ENCODE measurements at places on chromosomes 5 and 9.

DNA sequence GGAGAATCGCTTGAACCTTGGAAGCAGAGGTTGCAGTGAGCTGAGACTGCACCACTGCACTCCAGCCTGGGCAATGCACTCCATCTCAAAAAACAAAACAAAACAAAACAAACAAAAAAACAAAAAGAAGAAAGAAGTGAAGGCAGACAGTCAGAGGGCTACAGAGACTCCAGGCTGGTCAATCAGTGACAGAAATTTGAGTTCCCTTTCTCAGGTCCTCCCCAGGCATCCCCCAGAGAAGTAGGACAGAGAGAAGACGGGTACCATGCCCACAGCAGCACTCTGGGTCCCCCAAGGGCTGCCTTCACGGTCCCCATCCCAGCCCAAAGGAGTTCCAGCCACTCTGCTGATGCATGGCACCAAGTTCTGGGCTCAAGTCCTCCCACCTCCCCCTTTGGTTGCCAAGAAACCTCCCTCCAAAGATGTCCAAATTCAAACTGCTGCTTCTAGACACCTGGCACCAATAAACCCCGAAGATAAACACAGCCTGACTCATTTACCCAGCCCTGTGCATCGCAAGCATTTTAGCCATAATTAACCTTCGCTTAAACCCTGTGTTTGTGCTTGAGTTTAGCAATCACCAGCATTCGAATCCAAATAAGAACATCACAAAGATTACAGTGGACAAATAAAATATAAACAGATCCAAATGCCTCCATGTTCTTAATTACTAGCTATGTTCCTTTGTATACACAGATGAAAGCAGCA is 24.0 kb downstream of the SEMA4D start:
- no peak for DNase-seq

DNA sequence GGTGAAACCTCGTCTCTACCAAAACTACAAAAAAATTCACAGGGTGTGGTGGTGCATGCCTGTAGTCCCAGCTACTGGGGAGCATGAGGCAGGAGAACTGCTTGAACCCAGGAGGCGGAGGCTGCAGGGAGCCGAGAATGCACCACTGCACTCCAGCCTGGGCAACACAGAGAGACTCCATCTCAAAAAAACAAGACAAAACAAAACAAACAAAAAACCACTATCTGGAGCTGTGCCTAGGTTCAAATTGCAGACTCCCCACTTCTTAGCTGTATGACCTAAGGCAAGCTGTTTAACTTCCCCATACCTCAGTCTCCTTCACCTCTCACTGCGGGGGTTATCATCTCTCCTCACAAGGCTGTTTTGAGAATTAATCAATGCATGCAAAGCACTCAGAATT is 68.0 kb downstream of the MAPKAP1 start:
- no peak for DNase-seq

- no peak for DNase-seq
Measured at GRCh38 chr9:711761-712553, 129.5 kb upstream of the DMRT1 start.

DNA sequence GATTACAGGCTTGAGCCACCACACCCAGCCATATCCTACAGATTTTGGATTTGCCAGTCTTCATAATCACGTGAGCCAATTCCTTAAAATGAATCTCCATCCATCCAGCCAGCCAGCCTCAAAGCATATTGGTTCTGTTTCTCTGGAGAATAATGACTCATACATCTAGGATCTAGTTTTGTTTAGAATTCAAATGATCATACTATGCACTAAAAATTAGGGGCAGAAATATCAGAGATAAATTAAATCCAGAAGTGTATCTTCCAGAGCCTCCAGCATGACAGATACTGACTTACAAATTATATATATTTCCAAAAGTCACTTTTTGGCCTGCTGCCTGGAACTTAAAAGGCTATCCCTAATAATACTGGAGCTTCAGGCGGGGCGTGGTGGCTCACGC is 119.1 kb upstream of the NR5A1 start:
- no peak for DNase-seq

- DNase-seq = no peak
Measured at GRCh38 chr5:112201141-112201540, 217.9 kb downstream of the EPB41L4A start.

DNA sequence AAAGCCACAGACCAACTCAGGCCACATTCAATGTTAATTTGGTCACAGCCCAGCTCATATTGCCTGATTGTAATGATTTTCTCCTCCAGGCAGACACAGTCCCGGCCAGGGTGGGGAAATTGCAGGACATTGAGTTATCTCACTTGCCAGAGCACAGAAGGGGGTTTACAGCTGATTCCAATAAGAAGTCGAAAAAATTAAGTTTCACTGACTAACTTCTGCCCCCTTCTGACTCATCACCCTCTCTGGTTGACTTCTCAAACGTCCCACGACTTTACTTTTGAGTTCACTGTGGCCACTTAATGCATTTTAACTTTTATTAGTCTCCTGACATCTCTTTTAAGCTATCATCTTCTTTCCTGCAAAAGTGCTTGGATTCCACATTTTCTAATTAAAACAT is 321.4 kb upstream of the WWC1 start:
- DNase-seq = no peak

DNA sequence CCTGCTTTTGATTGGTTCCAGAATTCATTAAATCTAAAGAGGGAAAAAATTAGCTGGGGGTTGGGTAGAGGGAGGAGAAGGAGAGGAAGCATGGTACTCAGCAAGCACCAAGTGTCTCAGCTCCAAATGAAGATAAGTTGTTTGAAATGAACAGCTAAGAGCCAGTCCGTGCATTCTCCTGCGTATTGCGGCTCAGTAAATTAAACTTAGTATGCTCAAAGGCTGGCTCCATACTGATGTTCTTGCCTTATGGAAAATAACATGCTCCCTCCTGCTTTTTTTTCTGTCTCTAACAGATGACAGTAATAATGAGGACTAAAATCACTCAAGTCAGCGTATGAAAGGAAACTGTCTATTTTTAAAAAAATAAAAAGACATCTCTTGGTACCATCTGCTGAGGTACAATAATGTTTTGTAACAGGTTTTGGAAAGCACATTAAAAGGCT is 161.0 kb downstream of the SPATA31D1 start:
- no peak for DNase-seq

GRCh38 chr9:18922161-18922885 is 110.7 kb downstream of the SAXO1 start:
- no peak for DNase-seq

DNA sequence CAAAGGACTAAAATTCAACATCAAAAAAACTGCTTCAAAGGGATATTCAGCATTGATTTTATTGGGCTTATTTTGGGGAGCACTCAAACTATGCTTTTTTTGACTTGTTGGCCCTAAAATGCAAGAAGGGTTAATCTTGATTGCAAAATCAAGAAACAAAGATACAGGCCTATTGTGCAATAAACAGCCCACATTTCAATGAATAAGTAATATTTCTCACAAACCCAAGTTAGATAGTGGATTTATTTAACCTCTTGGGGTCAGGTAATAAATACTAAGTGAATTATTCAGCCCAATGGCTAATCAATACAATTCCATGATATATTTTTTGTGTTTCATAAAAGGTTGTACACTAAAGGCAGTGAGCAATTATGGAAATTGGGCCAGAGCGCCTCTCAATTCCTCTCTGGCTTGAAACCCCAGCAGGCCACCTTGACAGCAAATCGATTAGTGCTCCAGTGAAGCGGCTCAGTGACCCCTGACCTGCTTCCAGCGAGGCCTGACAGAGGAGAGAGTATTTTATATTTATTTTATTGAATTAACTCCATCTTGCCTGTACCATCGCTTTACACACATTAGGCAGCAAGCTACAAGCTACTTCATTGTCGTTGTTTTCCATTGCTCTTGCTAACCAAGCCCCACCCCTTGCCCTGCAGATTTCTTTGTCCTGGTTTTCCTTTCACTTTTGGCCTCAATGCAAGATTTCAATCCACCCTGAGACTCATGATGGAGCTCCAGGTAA is 65.5 kb downstream of the EBF1 start:
- DNase-seq = no peak

GRCh38 chr9:93009337-93010015 is 49.0 kb upstream of the SUSD3 start:
- no peak for DNase-seq

- DNase-seq = no peak
Measured at GRCh38 chr9:105257809-105258208, 13.4 kb downstream of the SLC44A1 start.

DNA sequence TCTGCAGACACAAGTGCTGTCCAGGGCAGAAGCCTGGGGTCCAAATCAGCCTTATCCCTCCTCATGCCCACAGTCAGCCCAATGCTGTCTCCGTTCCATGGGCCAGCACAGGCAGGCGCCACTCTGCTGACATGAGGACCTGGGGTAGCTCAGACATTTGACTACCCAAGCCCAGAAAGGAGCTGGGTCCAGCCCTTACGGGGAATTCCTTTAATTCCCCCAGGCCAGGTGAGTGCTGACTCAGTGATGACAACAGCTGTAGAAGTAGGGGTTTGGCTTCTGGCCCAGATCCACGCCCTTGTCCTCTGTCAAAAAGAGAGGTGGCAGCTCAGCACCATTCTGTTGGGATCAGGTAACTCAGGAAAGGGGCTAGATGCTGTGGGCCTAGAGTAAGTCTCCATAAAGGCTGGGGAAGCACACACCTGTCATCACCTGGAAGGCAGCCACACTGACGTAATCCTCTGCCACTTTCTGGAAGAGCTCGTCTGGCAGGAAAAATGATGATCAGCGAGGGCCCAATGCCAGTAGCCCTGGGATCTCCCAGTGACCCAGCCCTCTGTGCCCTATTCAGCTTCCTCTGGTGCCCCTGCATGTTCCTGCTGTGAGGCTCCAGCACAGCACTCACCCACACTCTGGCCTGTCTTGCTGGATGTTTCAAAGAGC is 1.9 kb downstream of the RAB24 start:
- DNase-seq = no peak

- DNase-seq = no peak
Measured at GRCh38 chr9:94758031-94758430, 31.5 kb downstream of the AOPEP start.

GRCh38 chr9:128723352-128723865 is 518 bp downstream of the ZDHHC12 start:
- DNase-seq = no peak

- DNase-seq = no peak
Measured at GRCh38 chr5:37839407-37840052, at the start of gene GDNF. Gene GDNF (minus strand): TSS chr5:37840041. CDS start chr5:37834796, 5,245 bp downstream.

DNA sequence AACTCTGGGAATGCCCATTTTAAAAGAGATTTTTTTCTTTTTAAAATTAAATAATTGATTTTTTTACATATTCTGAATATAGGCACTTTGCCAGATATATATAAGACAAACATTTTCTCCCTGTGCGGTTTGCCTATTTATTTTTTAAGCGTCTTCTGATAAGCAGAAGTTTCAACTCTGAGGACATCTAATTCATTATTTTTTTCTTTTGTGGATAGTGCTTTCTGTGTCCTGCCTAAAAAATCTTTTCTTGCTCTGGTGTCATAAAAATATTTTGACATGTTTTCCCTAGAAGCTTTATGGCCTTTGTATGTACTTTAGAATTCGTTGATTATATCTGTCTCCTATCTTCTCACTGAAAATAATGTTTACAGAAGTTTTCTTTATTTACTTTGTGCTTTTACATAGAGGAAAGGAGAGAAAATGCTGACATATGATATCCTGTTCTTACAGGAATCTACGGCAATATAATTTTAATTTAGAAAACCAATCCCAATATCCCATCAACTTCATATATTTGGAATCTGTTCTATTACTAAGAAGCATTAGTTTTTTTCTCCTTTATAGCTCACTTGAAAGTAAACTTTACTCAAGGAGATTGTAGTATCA is 111.9 kb upstream of the EFNA5 start:
- DNase-seq = no peak

DNA sequence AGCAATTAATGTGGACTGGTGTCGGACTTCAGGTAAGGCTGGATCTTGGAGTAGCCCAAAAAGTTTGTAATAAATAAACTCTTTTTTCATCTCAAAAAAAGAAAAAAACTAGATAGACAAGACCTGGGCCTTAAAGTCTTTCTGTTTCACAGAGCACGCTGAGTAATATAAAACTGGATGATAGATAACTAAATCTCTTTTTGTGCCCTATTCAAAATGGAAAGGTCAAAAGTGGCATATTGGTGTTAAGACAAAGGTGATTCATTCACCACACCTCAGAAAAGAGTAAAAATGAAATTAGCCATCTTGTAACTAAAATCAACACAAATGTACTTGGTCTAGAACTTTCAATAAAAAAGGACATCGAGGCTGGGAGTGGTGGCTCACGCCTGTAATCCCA is 30.3 kb upstream of the RFK start:
- no peak for DNase-seq

- DNase-seq = no peak
Measured at GRCh38 chr5:143672806-143673205, 139.2 kb upstream of the HMHB1 start.

DNA sequence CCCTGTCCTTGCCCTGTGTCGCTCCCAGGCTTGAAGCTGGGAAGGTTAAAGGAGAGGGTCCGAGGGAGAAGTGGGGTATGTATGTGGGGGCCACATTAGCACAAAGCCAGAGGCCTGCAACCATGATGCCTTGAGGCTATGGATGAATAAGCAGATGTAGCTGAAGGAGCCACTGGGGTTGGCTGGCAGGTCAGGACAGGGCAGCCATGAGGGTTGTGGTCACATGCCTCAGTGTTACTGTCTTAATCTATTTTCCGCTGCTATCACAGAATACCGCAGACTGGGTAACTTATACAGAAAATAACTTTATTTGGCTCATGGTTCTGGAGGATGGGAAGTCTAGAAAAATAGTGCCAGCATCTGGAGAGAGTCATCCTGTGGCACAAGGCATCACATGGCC is 9.2 kb upstream of the GRHPR start:
- no peak for DNase-seq

DNA sequence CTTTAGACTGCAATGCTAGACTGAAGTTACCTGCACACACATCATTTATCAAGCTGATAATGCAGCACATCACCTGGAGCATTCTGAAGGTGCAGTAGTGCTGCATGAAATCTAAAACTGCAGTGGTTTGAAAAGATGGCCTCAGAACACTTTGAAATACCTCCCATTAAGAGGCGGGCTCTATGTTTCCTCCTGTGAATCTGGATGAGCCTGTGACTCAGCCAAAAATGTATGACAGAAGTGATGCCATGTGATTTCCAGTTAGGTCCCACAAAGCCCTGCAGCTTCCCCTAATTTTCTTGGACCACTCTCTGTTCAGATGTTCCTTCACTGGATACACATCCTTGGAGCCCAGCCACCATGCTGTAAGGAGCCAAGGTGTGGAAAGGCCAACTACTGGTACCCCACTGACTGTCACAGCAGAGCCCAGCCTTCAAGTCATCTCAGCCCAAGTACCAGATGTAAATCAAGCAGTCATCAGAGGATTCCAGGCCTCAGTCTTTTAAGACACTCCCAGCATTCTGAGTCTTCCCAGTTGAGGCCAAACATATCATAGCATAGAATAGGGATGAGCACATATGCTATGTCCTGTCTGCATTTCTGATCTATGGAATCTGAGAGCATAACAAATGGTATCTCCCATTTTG is 27.2 kb upstream of the DEPDC1B start:
- no peak for DNase-seq

- DNase-seq = no peak
Measured at GRCh38 chr9:117869712-117870111, 165.5 kb downstream of the TLR4 start.

DNA sequence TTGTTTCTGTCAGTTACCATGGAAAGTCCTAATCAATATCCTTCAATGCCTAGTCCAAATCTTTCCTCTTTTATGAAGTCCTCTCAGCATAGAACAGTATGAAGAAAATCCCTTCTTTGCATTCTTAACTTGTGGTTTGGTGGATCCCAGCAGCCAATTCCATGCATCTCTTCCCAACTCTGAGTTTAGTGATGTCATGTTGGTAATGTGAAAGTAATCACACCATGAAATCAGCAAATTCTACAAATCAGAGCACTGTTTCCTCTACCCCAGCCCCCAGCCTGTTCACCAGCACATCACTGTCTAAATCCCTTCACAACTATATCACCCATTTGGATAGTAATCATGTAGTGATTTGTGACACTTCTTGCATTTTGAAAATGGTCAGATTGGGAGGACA is 4.7 kb upstream of the C1QTNF2 start:
- DNase-seq = no peak
